ENCODE measurements at places on chromosomes 5 and 9. TPM values are rescaled to one million over a fixed set of nuclear protein-coding genes. Genes with fewer than 3 reads are reported as not detected.

Gene DIAPH1
- 82.1 TPM for total RNA-seq

Gene HK3
- 0.67 TPM for total RNA-seq

Gene CCDC127
- 4.4 TPM for total RNA-seq

Gene PPP2R2B
- 2.7 TPM for total RNA-seq

Gene PCDHGA1
- 0.40 TPM for total RNA-seq

Gene FRMD3
- total RNA-seq: 15.9 TPM
